Activated CD8-positive, alpha-beta memory T cell treated with anti-CD3 and anti-CD28 coated beads for 4 hours (primary cell): ENCODE measurements at places on chromosomes 6 and 20.

GRCh38 chr20:36865076-36865860 lies 10.7 kb upstream of the TLDC2 start:
- DNase-seq, result no peak

- DNase-seq, result no peak
These were observed 138.5 kb upstream of the SOX4 start for GRCh38 chr6:21455071-21455470.

- no peak for DNase-seq
These were observed 735.1 kb upstream of the MARCKS start for GRCh38 chr6:113122060-113122459.

DNA sequence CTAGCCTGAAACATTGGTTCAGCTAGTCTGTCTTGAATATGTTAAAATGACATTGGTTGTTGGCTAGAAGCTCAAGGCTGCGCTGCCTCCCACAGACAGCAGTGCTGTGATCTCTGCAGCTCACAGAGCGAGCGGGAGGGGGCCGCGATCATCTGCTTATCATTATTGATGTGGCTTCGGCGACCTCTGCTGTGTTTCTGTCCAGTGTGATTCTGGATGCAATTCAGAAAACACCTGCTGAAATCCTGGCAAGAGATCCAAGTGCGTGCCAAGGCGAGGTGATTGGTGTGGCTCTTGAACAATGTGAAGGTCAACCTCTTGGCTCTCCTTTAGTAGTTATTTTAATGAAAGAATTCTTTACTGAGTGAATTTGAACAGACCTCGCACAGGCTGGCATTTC lies 142.3 kb upstream of the SASH1 start:
- DNase-seq, result no peak

DNA sequence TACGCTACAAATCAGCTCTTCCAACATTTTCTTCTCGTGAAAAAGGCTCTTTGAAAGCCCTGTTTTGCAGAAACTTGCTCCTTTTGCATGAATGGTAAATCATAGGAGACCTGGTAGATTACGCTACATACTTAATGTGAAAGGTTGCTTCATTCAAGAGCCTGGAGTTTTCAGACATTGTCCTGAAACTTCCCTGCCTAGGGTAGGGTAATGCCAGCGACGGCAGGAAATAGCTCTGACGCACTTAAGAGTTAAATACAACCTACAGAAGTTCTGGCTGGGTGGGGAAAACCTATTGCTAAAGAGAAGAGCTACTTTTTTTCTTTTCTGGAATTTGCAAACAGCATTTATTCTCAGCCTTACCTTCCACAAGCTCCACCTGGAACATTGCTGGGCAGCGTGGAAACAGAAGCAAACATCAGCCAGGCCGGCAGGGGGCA lies 144.5 kb downstream of the LPA start:
- no peak for DNase-seq

DNA sequence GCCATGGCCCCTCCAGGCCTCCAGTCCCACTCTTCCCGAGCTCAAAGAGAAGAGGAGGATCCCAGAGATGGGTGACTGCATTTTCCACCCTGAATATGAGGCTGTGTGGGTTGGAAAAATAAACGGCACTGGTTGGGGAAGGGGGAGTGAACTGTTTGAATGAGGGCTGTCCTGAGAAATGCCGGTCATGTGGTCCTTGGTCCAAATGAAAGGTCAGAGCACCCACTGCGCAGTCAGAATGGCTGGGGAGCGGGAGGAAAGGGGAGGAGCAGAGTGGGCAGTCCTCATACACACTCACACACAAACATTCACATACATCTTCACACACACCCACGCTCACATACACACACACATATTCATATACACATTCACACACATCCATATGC lies 83.1 kb downstream of the MRPL14 start:
- no peak for DNase-seq

- DNase-seq, result no peak
These were observed 34.7 kb downstream of the MTRES1 start for GRCh38 chr6:107062691-107063090.

GRCh38 chr6:128443553-128443952 lies 76.8 kb downstream of the PTPRK start:
- no peak for DNase-seq

DNA sequence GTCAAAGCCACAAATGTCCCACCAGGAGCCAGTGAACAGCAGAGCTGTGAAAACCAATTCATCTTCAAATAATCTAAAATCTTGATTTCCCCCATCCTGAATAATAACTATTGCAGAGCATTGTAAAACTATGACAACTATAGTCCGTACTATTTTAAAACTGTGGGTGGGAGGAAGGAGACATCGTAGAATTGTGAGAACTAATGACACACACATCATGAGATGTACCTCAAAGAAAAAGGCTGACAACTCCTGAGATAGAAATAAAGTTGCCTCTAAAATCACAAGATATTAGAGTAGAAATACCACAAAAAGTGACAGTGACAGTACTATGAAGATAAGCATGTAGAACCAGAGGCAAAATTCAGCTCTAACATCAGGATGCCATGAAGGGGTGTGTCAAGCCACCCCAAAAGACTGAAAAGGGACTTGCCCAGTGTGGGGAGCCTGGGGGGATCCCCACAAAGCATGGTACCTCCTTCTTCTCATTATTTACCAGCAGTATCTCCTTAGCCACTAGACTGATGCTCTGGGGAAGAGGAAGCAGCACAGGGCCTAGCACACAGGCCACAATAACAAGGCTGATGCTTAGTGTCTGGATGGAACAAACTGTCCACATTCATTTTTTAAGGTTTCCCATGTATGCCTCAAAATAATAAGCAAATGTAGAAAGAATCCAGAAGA lies 13.4 kb downstream of the NAPB start:
- DNase-seq, result no peak

- no peak for DNase-seq
These were observed 4.0 kb upstream of the CAP2 start for GRCh38 chr6:17389274-17389847.

DNA sequence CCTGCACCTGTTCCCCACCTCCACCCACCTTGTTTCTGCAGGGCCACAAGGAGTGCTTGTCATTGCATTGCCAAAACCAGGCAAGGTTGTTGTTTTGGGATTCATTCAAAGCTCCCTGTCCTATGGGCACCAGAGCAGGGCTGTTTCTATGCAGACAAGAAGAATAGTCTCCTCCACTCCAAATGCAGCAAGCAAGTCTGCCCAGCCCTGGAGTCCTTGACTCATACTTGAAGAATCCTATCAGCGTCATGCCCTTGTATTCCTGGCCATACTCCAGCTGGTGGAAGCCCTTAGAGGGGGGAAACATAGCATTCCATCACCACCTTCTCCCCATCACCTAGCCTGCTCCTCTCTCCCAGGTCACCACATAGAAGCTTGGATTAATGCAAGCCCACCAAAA lies 145.3 kb upstream of the ECI2 start:
- DNase-seq, result no peak

DNA sequence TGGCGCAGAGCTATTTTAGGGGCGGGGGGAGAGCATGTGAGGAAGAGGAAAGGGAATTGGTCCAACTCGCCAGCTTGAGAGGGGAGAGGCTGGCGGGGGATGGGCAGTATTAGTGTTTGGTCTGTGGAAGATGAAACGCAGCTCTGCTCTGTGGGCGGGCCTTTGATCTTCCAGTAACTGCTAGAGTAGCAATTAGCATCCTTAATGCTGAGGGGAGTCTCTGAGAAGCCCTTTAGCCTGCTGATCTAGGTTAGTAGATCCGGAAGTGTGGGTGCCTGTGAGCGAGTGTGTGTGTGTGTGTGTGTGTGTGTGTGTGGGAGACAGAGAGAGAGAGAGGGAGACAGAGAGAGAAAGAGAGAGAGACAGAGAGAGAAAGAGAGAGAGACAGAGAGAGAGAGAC lies 117.2 kb upstream of the BACH2 start:
- DNase-seq, result peak; percentile 84

- DNase-seq, result no peak
These were observed 68.8 kb downstream of the IBTK start for GRCh38 chr6:82178759-82179112.

DNA sequence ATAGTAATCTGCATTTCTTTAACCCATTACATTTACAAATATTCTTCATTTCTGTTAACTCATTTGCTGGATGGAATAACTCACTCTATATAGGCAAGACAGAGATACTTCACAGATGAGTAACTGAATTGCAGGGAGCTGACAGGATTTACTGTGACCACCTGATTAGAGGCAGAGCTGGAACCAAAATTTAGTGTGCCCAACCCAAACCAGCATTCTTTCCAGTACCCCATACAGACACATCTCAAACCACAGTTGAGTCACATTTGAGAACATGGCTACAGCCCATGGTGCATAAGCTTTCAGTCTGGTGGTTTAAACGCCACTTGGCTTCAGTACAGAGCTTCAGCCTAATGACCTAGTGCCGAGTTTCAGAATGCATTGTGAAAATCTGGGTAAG lies 138.4 kb upstream of the TENT5A start:
- DNase-seq, result no peak

- DNase-seq, result no peak
These were observed 349.3 kb downstream of the FARS2 start for GRCh38 chr6:5610640-5611039.
